ENCODE measurements at places on chromosomes 2 and 18.

DNA sequence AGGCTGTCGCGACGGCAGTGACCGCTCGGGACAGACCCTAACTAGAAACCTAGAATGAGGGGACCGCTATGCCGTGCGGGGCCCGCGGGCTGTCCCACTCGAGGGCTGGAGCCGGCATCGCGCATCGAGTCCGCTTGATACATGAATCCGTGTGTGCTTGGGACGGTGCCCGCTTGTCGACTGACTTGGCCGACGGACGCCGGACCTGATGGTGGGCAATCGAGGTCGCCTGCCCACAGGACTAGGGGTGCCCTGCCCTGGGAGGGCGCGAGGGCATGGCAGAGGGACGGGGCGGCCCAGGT is 749 bp upstream of the PTMA start:
- DNase-seq, result no peak

GRCh38 chr2:37414470-37414949 is 70.1 kb downstream of the QPCT start:
- DNase-seq, result peak; percentile 72

- DNase-seq, result peak; percentile 84
These were observed 22.7 kb downstream of the BCL11A start for GRCh38 chr2:60530660-60531281.

DNA sequence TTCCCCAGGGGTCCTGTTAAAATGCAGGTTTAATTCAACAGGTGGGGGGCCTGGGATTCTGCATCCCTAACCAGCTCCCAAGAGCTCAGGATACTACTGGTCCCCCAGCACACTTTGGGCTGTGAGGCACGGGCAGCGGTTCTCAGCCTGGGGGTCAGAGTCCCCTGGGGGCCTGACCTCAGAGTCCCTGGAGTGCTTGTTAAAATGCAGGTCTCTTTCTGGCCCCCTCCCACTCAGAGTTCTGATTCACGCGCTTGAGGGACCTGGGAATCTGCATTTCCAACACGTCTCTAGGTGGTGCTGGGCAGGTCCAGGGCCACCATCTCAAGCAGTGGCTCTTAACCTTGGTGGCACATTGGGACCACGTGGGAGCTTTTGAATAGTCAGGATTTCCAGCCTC is 2.8 kb upstream of the OTOS start:
- DNase-seq, result no peak

DNA sequence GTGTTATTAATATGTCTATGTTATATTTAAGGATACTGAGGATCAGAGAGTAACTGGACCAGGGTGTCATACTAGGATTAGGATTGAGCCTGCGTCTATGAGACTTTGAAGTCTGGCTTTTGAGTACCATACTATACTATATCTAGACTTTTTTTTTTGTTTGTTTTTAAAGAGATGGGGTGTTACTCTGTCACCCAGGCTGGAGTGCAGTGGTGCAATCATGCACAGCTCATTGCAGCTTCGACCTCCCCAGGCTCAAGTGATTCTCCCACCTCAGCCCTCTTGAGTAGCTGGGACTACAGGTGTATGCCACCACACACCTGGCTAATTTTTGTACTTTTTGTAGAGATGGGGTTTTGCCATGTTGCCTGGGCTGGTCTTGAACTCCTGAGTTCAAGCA is 66.2 kb upstream of the MAP4K3 start:
- no peak for DNase-seq

DNA sequence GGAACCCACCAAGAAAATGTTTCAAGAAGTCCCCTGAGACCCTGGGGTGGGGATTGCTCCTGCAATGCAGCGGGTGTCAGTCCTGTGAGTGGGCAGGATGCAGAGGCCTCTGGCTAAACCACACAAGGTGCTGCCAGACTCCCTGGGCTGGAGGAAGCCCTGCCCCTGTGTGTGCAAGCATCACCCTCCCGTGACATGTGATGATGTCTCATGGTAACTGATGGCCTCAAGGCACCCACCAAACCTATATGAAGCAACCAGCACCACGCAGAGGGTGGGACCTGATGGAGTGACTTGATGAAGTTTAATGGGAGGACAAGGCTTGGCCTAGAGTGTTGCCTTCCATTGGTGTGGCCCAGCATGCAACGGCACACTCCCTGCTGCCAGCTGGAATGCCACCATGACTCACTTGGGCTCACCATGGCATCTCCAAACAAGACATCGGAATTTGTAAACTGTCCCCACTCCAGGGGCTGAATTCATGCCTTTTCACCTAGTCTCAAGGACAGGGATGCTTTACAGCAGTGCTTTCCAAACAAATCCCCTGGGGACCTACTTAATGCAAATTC is 8.7 kb upstream of the SLC14A1 start:
- no peak for DNase-seq

DNA sequence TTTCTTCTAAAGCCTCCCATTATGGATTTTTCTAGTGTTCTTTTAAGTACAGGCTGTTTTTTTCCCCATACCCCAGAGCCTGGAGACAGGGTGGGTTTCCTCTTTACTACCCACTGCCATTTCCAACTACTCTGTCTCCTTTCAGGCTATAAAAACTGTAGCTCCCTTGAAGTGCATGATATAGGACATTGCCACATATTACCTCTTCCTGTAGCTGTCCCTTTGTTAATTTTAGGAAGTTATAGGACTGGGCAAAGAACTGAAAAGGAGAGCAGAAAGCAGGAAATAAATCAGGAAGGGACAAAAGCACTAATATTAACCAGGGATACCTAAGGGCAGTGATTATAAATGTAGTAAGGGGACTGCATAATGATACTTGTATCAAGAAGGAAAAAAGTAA is 54.1 kb downstream of the VIL1 start:
- DNase-seq, result no peak

GRCh38 chr18:69480460-69480859 is 79.8 kb downstream of the DOK6 start:
- no peak for DNase-seq

GRCh38 chr2:16223161-16223840 is 283.0 kb downstream of the MYCN start:
- no peak for DNase-seq

GRCh38 chr2:201915446-201915845 is 109.1 kb downstream of the CDK15 start:
- DNase-seq, result peak; percentile 54

DNA sequence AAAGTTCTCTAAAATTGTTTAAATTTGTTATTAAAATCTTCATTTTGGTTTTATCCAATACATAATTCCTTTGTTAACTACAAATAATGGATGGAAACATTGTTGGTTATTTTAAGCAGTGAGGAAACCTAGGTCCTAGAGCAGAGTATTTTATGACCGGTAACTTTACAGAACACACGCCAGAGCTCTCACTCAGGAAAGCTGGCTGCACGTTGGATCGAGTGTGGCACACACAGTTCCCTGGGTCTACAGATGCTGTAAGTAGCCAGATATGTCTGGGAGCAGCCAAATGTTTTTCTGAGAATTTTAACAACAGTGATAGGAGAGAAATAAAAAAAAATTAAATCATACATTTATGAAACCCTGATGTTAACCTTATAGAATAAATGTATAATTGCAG is 264.4 kb downstream of the ZNF407 start:
- DNase-seq, result no peak

DNA sequence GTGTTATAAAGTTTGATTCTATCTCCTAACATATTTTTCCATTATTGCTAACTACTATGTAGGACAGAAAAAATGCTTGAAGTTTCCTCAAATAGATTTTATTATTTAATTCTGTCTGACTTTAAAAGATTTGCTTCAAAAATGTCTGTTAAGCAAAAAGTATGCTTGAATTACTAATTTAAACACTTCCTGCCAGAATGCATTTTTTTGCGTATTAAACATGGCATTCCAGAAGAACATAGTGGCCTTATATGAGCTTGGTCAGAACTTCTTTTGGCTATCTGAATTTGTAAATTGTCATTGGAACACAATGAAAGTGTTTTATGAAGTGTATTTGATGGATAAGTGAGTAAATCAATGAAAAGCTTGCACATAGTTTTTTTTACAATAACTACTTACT is 37.8 kb downstream of the MBD5 start:
- DNase-seq, result no peak

DNA sequence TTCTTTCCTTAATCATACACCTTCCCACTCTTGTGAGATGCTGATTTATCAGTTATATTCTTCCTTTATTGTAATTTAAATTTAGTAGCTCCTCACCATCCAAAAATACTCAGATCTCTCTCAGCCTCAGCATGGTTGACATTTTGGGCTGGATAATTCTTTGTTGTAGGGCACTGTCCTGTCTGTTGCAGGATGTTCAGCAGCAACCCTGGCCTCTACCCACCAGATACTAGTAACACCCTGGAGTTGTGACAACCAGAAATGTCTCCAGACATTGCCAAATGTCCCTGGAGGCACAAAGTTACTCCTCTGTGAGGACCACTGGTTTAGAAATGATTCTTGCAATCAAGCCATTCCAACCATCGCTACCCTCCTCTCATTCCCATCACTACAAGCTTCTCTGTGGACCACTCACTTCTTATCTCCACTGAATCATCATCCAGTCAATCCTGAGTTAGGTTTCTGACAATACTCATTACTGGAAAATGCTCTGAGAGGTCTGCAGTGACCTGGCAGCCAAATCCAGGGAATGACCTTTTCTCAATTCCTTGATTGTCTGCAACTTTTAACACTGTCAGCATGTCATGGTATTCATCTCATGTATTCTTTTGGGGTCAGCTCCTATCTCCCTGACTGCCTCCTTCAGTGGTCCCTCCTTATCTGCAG is 43.3 kb downstream of the OSBPL6 start:
- DNase-seq, result no peak

DNA sequence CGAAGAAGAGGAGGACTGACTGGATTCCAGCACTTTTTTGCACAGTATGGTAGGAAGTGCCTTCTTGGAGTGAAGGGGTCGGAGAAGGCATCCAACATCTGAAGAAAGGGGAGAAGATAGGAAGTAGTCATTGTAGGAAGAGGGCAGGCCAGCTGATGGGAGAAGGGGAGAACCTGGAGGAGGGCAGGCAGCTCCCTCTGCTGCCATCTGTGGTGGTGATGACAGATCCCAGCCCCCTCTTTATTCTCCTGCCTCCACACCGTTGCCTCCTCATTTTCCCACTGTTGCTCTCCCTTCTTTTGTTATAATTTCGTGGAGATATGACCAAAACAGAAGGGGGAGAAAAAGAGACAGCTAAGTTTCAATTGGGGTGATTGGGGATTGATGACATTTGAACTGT is 2.9 kb upstream of the SCYGR2 start:
- DNase-seq, result no peak

- DNase-seq, result no peak
These were observed 404.5 kb downstream of the EPHA4 start for GRCh38 chr2:221167561-221167960.

- no peak for DNase-seq
These were observed 95.7 kb downstream of the BIN1 start for GRCh38 chr2:127011231-127011661.

DNA sequence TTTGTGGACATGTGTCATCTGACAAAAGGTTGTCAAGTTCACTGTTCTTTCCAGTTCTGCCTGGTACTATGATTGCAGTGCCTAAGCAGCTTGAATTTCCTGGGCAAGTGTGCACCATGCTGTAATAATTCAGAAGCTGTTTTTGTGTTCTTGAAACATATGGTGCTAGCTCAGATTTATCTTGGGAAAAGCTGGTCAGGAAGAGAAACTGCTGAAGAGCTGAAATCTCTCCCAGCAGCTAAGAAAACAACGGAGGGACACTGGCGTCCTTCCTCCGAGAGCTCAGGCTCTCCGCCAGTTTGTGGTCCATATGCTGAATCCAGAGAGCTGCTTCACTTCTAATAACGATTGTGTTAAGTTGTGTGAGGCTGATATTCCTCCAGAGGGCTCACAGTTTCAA is 642.0 kb downstream of the DPP10 start:
- DNase-seq, result no peak

DNA sequence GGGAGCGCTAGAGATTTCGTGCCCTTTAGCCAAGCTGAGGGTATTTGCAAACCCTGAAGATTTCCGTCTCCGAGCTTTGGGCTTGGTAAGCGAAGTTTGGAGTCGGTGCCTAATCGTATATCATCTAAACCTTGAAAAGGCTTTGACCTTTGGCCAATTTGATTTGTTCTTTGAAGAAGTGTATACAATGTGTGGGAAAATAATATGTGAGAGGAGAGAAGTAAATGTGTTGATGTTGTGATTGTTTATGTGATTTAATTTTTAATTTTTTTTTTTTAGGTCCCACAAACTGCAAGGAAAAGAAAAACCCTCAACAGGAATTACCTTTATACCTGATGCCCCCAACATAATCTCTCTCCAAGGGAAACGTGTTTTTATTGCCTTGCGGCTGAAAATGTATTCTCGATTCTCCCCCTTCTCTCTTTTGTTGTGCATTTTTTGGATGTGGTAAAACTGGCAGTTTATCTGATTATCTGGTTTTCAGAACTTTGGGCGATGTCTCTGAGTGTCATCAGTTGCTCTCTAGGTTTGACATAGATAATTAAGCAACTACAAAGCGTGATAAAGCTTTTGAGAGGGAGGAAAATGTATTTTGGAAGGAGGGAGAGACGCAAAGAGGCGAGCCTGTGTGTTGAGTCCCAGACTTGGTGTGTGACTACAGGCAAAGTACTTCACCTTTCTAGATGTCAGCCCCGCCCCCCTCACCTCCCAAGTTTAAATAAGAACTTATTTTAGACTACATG is 912 bp upstream of the FBXO11 start:
- peak; percentile 38 for DNase-seq

GRCh38 chr2:138106606-138107005 is 142.3 kb downstream of the HNMT start:
- no peak for DNase-seq

GRCh38 chr2:219416235-219416602 is 2.0 kb upstream of the DES start:
- no peak for DNase-seq

GRCh38 chr2:8364668-8365067 is 317.2 kb upstream of the ID2 start:
- no peak for DNase-seq

DNA sequence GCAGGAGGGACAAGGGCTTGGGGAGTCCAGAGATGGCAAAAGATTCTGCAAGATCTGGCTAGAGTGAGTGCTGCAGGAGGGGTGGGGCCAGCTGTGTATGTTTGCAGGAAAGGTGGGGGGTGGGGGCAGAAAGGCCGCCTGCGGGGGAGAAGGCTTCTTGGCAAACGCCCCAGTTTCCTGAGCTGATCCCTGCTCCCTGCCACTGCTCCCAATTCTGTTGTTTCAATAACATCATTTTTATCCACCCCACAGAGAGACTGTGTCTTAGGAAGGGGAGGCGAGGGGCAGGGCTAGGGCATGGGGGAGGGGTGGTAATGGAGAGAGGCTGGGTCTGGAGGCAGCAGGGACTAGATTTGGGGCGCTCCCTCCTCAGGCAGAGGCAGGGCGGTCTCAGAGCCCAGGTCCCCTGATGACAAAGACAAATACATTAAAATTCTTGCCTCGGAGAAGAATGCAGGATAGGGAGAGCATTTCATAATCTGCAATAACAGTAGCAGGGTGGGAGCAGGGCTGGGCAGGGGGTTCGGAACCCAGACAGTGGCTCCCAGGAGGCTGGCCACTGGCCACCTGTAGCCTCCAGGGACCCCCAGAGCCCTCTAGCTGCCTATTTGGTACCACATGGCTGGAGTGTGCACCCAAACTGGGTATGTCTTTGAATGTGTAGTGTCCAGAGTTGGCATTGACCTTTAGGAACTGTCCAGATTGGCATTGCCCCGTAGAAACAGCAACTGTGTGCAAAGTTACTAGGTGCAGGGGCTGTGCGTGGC is 2.1 kb upstream of the WNT6 start:
- no peak for DNase-seq

GRCh38 chr2:12725233-12726187 is 8.8 kb downstream of the TRIB2 start:
- no peak for DNase-seq

GRCh38 chr18:62792016-62792415 is 76.7 kb downstream of the PHLPP1 start:
- no peak for DNase-seq

- DNase-seq, result no peak
These were observed 194.1 kb downstream of the MIB1 start for GRCh38 chr18:21934766-21935015.

All from common myeloid progenitor, CD34-positive (primary cell).